Mesenteric fat pad (tissue), 1 donor: ENCODE measurements at places on chromosomes 4 and X. TPM values are rescaled to one million over a fixed set of nuclear protein-coding genes. Genes with fewer than 3 reads are reported as not detected.

LRCH2 gene
- total RNA-seq, result 2.6 TPM

MCF2 gene
- not detected for total RNA-seq

TCEAL6 gene
- total RNA-seq, result not detected

NPY1R gene
- 17.2 TPM for total RNA-seq

POU4F2 gene
- total RNA-seq, result not detected

ASB11 gene
- not detected for total RNA-seq

CRMP1 gene
- total RNA-seq, result 0.16 TPM

TMEM35A gene
- 0.19 TPM for total RNA-seq

ZNF157 gene
- not detected for total RNA-seq

FUNDC1 gene
- total RNA-seq, result 6.7 TPM

RHOH gene
- 3.9 TPM for total RNA-seq

CHRDL1 gene
- total RNA-seq, result 248 TPM

ADAM29 gene
- not detected for total RNA-seq

DCAF12L1 gene
- not detected for total RNA-seq

ENOPH1 gene
- total RNA-seq, result 21.2 TPM

IL15 gene
- total RNA-seq, result 5.1 TPM

CPLX1 gene
- 3.0 TPM for total RNA-seq

CENPVL3 gene
- not detected for total RNA-seq

TGIF2LX gene
- total RNA-seq, result not detected

ASB5 gene
- total RNA-seq, result not detected

PNMA6A gene
- 2.5 TPM for total RNA-seq

ASMT gene
- total RNA-seq, result not detected

MYOZ2 gene
- total RNA-seq, result 0.29 TPM

ARHGAP36 gene
- not detected for total RNA-seq

ATP1B4 gene
- total RNA-seq, result not detected

GNRHR gene
- not detected for total RNA-seq

USP27X gene
- total RNA-seq, result 1.9 TPM

HSFX1 gene
- 0.64 TPM for total RNA-seq

KLB gene
- total RNA-seq, result 7.4 TPM

HSD17B13 gene
- total RNA-seq, result 1.4 TPM

RAB9B gene
- 0.74 TPM for total RNA-seq

TNIP3 gene
- 0.16 TPM for total RNA-seq

LONRF3 gene
- total RNA-seq, result 13.1 TPM

NHSL2 gene
- total RNA-seq, result 13.3 TPM

NFKB1 gene
- 55.5 TPM for total RNA-seq

RNF4 gene
- 48.6 TPM for total RNA-seq

SPINK2 gene
- not detected for total RNA-seq

PDCL2 gene
- not detected for total RNA-seq

LRAT gene
- total RNA-seq, result 0.39 TPM

OTUD6A gene
- total RNA-seq, result not detected

MED12 gene
- total RNA-seq, result 46.7 TPM

TMEM271 gene
- not detected for total RNA-seq

ZNF630 gene
- total RNA-seq, result 0.96 TPM

FAM9B gene
- not detected for total RNA-seq

UGT2B17 gene
- total RNA-seq, result 0.29 TPM

COL4A6 gene
- 0.16 TPM for total RNA-seq

GYPB gene
- not detected for total RNA-seq

INTS6L gene
- 3.8 TPM for total RNA-seq

FAM149A gene
- total RNA-seq, result 10.1 TPM

HDX gene
- total RNA-seq, result 5.8 TPM

SHROOM2 gene
- 0.58 TPM for total RNA-seq
